CMK (cell line): ENCODE measurements at places on chromosomes 5 and 9.

GRCh38 chr5:113163328-113163727 is 186.7 kb downstream of the DCP2 start:
- no peak for DNase-seq

DNA sequence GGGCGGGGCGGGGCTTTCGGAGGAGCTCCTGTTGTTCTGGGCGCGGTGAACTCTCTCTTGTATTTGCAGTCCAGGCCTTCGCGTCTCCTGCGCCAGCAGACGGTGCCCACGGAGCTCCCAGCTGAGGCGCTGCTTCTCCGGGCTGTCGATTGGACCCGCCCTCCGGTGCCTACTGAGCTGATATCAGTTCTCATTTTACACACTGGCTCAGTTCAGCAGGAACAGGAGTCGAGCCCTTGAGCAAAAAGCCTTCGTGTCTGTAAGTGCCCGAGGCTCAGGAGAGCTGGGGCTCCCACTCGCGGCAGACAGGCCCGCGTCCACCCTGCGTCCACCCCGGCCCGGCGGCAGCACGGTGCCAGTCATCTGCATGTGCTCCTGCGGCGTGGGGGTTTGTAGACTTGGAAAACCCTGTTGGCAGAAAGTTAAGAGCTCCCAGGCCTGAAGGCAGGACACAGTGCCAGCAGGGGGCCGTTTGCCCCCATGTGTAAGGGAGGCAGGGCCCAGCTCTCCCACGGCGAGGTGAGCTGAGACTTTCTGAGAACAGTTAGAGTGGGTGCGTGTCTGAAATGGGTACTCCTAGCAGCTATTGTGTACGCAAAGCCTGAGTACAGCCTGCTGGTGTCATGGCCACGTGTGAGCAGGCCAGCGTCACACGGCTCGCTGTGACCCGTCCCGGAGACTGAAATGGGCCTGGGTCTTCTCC is 231.5 kb downstream of the FANCC start:
- no peak for DNase-seq

- no peak for DNase-seq
These were observed 53.3 kb downstream of the PLCXD3 start for GRCh38 chr5:41457094-41457493.

GRCh38 chr5:136232316-136232715 is 39.4 kb upstream of the SMIM32 start:
- no peak for DNase-seq

DNA sequence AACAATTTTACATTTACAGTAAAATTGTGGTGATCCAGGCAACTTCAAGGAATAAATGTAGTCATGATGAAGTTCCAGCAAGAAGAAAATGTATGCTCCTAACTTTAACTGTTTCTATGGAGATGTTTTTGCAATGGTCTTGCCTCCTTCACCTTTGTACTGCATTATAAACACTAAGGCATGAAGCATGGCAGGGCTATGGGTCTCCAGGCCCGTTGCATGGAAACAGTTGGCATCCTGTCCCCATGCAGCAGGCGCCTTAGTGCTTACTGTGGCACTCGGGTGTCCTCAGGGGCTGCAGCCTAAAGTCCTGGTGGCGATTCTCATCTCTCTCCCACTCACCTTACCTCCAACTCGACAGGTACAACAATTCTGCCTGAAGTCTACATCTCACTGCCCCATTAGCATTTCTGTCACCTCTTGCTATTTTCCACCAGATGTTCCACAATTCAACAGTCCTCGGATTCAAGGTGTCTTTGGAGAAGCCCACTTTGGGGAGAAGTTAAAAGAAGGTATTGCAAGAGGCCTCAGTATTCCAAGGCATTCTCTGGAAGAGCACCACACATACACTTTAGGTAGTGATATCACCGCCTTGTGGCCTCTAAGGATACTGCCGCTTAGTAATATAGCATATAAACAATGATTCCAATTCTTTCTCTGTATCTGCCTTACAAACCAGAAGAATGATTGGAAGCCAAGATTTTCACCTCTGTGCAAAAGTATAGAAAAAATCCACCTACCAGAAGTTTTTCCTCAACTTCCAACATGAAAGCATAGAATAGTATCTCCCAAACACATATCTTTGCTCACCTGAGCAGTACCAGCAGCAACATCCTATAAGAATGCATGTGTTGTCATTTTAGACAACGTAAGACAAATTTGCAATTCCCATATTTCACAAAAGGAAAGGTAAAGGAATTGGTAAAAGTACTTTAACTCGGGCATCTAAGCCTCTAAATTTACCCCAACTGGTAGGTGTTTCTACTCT is 5.1 kb downstream of the LIFR start:
- DNase-seq = no peak

DNA sequence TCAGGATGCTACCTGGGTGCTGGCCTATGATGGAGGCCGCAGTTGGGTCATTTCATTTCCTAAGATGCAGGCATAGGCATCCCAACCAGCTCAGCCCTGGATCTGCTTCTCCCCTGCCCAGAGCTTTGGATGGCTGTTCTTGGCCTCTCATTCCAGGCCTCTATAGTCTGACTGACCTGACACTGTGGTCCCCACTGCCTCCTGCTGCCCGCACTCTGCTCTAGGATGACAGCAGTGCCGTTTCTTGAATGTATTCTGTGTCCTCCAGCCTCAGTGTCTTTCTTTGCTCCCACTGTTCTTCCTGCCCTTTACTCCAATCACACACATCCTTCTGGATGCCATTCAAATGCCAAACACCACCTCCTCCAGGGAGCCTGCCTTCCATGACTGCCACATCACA is 235.7 kb downstream of the HSPA4 start:
- DNase-seq = no peak

DNA sequence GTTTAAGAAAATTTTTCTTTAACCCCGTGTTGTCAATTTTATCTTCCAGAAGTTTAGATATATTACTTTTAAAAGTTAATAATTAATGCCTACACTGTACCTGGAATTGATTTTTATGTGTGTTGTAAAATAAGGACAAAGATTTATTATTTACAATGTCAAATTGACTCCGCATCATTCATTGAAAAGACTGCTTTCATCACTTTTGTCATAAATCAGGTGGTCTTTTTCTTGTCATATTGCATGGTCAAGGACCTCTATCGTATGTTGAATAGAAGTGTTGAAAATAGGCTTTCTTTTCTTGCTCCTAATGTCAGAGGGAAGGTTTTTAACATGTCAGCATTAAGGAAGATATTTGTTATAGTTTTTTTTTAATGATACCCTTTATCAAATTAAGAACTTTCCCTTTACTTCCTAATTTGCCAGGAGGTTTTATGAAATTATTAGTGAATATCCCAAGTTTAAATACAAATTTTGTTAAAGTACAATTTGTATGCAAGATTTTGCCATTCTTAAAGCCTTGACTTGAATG is 92.6 kb downstream of the WDR70 start:
- no peak for DNase-seq

DNA sequence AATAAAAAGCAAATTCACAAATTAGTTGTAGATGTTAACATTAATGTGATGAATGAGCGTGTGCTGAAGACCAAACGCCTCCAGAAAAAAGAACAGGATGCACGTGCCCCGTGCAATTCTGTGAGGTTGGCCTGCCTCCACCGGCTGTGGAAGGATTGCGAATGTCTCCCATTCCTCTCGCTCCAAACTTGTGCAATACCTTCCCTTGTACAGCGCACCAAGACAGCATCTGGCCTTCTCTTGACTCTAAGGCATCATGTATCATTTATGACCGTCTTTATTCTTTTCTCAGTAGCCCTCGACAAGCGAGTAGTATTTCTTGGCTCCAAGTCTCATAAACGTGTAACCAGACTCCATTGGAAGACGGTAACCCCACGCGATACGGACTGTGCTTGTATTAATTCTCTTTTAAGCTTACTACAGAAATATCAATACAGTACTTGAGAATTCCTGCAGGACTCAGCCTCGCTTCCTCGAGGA is 1.5 kb upstream of the TESK1 start:
- DNase-seq = no peak

DNA sequence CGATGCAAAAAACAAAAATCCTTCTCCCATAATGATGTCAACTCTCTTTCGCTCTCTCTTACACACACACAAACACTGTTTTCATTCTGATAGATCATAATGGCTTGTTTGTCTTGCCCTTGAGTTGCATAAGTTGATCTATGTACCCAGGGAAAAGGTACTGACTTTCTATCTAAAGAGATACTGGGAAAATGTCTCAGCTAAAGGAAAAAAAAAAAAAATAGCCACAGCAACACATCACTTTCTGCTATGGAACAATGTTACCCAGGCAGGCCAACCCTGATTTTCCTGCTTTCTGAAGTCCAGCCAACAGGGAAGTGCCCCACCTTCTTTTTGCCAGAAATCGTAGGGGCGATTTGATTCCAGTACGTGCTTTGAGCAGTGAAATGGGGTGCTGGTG is 212.6 kb upstream of the ACTBL2 start:
- DNase-seq = no peak

GRCh38 chr5:116575326-116576052 is 866 bp upstream of the SEMA6A start:
- no peak for DNase-seq

DNA sequence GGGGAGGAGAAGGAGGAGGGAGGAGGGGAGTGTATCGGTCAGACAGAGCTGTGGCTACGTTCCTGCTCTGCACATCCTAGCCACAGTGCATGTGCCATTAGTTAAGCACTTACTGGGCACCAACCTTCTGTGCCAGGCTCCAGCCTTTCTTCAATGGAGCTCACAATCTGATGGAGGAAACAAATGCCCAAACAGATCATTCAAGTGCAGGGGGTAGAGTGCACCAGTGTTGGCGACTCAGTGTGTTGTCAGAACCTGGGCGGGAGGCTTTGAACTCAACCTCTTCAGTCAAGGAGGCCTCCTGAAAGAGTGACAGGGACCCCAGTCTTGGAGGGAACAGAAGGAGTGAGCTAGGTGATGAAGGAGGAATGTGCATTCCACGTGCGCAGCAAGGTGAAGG is 51.9 kb upstream of the SHB start:
- no peak for DNase-seq

DNA sequence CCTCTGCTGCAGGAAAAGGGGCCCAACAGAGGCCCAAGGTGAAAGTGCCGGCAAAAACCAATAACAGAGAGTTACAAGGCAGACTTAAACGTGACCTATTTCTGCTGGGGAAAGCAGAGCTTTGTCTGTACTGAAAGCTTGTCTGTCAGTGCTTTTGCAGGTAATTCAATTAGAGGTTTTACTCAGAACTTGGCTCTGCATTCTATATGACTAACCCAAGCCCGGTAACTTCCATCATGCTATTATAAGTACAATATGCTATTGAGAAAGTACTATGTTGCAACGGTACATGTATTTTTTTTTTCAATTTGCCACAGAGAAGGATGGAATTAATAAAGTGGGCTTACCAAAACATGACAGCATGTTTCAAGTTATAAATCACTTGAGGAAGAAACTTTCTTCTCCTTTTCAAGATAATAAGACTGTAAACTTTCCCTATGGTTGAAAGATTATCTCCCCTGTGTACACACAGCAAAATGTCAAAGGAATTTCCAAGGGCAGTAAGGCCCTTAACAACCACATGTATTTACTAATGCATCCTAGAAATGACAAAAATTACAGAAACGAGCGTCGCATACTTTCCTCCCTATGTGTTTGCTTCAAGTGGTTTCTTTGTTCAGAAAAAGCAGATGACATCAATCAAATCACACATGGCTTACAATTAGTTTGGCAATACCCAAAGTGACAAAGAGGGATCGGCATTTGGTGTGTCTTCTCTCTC is 282.4 kb downstream of the EFNA5 start:
- DNase-seq = no peak

GRCh38 chr9:133115604-133116345 is 5.3 kb downstream of the RALGDS start:
- no peak for DNase-seq

DNA sequence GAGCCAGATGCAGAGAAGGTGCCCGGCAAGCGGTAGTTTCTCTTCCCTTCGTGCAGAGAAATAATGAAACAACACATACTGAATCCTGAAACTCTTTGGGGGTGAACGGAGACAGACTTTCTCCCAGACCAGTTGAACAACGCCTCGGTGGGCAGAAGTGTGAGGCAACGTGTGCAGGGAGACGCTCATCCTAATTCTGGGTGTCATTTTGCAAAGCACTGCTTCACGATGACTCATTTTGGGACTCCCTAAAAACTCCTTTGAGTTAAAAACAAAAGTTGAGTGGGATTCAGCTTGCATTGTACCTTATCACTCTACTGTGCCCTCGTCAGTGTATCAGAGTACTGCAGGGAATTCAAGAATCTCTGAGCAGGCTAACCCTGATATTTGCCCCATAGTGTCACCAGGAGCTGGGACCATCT is 3.5 kb upstream of the NEK6 start:
- DNase-seq = no peak

DNA sequence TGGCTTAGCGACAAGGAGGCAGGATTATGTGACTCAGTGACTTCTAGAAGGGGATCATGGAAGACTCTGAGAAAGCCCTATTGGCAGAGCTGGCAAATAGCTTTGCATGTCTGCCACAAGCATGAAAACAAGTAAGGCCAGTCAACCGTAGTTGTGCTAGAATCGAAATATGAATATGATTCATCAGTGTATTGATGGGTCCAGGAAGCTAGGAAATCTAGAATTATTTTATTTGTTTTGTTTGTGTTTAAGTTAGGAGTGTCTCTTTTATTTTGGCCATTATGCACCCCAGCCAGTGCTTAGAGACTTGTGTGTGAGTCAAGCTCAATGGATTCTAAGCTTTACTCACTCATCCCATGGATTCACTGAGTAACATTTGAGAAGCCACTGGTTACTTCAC is 3.8 kb upstream of the ITGA2 start:
- DNase-seq = no peak

- DNase-seq = no peak
These were observed 37.6 kb upstream of the GGTA1 start for GRCh38 chr9:121537283-121537682.

DNA sequence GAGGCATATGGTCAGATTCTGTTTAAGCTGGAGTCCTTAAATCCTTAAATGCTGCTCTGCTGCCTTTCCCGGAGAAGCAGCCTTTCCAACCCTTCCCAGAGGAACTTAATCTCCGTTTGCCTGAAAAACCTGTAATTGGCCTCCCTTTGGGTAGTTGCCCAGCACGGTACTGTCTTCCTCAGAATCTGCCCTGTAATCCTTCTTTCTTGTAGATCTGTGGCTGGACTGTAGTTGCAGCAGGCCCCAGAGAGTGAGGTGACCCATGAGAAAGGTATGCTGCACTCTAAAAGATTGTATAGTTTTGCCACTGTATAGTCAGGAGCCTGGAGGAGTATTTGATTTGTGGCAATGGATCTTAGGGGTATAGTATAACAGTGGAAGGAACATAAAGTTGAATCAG is 11.7 kb downstream of the SPIN1 start:
- no peak for DNase-seq

DNA sequence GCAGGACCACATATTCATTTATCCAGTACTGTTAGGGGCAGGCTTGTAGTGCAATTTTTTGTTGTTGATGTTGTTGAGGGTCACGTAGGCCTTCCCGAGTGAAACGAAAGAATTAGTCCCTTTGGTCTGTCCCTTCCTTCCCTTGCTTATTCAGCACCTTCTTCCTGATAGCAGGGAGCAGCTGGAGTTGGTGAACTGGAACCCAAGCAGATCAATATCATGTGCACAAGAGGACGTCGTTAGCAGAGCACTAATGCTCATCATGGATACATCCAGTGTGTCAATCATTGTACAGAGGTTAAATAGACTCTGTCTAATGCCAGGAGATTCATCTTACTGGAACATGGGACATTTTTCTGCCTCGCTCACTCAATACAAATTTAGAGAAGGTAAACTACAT is 33.0 kb upstream of the MAP1B start:
- DNase-seq = no peak
